ENCODE measurements at places on chromosomes 1 and 21. TPM values are rescaled to one million over a fixed set of nuclear protein-coding genes. Genes with fewer than 3 reads are reported as not detected.

CNIH3 gene
- total RNA-seq: 1.3 TPM

ZNF697 gene
- 0.69 TPM for total RNA-seq

PTAFR gene
- 0.49 TPM for total RNA-seq

WDR77 gene
- total RNA-seq: 35.4 TPM

ATP1A4 gene
- not detected for total RNA-seq
